NCI-H1694 treated with DMSO at 0.1 percent for 48 hours (cell line): ENCODE measurements at places on chromosomes 2 and 18.

DNA sequence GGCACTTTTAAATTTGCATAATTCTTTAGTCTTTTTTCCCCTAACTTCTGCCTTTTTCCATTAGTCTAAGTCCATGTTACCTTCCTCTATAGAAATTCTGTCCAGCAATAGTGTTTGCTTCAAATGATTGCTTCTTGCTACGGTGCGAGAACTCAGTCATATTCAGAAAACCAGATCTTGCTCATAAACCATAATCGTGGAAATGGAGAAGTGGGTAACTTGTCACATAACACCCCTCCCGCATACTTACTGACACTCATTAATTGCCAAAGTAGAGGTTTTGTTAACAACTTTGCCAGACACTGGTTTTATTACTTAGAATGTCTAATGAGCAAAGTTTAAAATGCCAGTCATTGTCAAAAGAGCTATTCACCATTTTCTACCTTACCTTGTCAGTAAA is 94.3 kb upstream of the TWSG1 start:
- DNase-seq = no peak

DNA sequence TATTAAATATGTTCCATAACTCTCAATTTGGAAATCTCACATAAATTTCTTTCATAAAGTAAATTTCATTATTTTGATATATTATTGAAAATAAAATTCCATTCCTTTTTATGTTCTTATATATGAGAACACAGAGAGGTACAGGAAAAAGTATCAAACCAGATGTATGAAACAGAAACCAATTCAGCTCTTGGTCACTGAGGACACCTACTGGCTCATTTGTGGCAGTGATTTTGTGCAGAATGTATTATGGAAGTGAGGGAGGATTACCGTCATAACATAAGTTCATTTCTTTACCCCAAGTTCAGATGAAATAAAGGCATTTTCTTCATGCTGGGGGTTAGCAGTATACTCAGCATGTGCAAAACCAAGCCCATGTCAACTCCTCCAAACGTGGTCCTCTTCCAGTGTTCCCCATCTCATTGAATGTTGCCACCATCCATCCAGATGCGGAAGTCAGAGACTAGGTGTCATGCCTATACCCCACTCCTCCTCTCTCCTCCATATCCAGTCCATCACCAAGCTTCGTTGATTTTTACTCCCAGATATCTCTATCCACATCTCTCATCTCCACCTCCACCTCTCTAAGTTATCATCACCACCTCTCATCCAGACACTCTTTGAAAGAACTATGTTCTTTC is 41.7 kb upstream of the MALL start:
- DNase-seq = peak; percentile 44

DNA sequence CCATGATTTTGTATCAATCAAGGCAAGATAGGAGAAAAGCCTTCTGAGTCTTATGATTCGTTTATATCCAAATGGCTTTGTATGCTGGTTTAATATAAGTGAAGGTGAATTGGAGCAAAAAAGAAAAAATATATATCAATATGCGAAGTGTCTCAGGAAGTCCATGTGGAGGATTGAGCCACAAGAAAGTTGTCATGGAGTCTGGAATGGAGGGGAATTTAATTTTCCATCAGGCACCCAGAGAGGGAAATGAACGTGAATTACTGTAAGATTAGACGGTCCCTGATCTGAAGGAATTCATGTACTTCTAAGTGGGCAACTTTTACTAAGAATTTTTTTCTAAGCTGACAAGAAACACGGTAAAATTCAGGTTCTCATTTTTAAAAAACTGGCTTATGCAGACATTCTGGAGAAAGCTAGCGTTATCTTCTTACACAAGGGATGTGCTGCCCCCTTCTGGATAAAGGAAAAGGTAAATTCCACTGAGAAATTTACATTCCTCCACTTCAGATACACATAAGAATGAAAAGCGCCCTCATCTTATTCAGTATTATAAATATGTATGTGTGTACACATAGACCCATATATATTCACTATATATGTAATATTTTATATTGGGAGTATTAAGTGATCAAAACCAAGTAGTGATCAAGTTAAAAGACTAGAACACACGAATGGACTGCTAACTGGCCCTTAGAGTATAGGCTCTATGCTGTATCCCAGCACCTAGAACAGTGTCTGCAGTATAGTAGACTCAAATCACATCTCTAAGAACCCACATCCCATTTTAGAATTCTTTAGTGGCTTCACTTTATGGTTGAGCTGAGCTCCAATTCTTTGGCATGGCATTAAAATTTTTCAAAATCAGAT is 289.0 kb upstream of the TFPI start:
- peak; percentile 41 for DNase-seq

- DNase-seq = no peak
Observed at GRCh38 chr2:217610401-217610814, 392.4 kb downstream of the TNS1 start.

- no peak for DNase-seq
Observed at GRCh38 chr2:142997231-142997630, 119.8 kb downstream of the KYNU start.

GRCh38 chr18:3380384-3380961 is 69.5 kb upstream of the TGIF1 start:
- no peak for DNase-seq

- no peak for DNase-seq
Observed at GRCh38 chr2:58651930-58652329, 410.8 kb upstream of the FANCL start.

DNA sequence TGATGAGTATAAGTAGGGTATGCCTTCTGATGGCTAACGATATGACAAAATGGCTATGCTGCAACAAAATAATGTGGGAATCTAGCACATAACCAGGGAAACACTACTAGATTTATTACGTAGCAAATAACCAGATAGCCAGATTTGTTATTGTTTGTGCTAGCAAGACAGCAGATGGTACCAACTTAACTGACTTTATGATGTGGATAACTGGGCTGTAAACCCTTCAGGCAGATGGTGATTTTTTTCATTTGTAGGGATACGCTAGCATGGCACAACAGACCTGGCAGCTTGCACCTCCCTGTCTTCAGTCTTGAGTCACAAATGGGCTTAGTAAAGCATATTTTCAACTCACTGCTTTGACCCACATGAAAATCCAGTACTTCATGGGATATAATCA is 48.7 kb downstream of the PRELID3A start:
- peak; percentile 96 for DNase-seq

DNA sequence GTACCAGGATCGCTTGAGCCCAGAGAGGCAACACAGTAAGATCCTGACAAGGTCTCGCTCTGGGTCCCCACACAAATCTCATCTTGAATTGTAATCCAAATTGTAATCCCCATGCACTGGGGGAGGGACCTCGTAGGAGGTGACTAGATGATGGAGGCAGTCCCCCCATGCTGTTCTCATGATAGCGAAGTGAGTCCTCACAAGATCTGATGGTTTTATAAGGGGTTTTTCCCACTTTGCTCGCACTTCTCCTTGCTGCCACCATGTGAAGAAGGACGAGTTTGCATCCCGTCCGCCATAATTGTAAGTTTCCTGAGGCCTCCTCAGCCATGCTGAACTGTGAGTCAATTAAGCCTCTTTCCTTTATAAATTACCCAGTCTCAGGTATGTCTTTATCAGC is 46.0 kb upstream of the SERTAD2 start:
- DNase-seq = no peak

DNA sequence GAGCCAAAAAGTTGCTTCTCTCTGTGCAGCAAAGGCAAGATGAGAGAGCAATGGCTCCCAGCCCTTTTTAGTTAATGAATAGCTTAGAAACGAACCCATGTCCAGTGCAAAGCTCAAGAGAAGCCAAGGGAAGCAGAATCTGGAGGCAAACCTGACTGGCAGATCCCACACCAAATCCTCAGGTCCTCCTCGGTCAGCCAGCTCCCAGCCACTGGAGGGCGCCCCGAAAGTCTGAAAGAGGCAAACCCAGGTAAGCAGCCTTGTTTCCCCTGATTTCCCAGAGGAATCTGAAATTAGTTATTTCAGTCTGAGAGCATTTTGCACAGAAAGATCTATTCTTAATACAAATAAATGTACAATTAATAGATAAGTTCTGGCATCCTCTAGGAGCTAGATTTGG is 71.3 kb upstream of the PID1 start:
- DNase-seq = no peak

GRCh38 chr18:3624935-3625741 is 175.2 kb downstream of the TGIF1 start:
- no peak for DNase-seq

DNA sequence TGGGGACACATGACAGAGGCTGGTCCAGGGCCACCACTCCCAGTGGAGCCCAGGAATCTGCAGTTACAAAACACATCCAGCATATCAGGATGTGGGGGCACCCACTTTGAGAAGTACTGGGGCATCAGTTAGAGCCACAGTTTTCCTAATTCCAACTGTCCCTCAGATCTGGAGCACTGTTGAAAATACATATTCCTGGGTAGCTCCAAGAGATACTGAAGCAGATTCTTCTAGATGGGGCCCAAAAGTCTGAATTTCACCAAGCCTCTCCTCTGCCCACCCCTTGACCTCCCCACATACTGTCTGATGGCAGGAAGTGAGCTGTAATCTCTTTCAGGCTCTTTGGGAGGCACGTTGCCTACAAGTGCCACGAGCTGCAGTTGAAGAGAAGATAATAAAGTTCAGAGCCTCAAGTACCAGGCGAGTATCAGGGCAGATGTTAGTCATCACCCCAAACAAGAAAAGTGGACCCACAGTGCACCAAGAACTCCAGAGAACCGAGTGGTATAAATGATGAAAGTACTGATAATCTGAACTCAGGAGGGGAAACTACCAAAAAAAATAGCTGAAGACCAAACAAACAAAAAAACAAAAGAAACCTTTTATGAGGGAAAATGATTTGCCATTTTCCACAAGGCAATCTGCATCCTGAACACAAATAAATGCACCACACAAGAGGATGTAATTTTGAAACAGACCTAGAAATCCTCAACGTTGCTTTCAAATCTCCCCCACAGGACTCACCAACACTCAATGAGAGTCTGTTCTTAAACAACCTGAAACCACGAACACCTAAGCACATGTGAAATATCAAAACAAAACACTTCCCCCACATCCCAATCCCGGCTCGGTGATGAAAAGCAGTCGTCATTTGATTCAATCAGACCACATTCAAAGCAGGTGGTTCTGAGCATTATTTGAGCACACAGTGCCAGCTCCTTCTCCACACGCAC is 98.7 kb downstream of the TCF4 start:
- DNase-seq = no peak

GRCh38 chr2:177187631-177188312 is 24.8 kb upstream of the HNRNPA3 start:
- no peak for DNase-seq

- DNase-seq = no peak
Observed at GRCh38 chr2:112757265-112757664, 7.1 kb downstream of the CKAP2L start.

GRCh38 chr2:151181524-151181923 is 80.1 kb downstream of the RBM43 start:
- DNase-seq = no peak

DNA sequence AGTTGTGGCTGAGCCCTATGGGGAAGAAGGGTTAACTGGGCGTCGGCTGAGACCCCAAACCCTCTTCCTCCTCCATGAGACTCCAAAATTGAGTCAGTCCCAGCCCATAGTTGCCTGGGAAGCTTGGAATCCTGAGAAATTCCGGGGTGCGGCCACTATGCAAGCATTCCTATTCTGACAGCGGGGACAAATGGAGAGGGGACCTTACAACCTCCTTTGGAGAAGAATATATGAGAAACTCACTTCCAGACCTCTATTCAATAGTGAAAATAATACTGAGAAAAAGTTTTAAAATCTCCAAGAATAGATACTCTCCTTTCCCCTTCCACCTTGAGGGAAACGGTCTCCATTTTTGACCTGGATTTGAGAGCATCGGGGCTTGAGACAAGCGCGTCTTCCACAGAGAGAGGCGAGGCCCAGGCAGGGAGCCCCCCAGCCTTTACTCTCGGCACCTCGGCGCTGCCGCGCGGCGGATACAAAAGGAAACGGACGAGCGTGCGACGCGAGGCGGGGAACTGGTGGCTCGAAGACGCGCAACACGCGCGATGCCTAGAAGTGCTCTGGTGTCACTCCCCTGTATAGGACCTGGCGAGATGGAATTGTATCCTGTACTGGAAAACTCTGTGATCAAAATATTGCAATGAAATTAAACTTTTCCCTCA is 11.1 kb downstream of the NR4A2 start:
- no peak for DNase-seq

- no peak for DNase-seq
Observed at GRCh38 chr18:3790703-3791102, 340.7 kb downstream of the TGIF1 start.

DNA sequence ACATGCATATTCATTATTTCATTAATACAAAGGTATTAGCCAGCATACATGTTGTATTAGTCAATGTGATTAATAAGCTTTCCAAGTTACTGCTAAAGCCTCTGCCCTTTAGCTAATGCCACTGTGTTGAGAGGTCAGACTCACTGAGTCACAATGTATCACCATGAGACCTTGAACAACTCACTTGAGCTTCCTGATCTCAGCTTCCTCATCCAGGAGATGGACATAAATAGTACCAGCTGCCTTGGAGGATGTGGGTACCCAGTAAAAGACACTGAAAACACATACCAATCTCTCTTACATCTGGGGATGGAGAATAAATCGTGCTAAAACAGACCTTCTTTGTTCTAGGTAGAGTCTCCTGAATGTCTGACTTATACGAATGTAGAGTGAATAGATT is 224.6 kb downstream of the EPHA4 start:
- no peak for DNase-seq

DNA sequence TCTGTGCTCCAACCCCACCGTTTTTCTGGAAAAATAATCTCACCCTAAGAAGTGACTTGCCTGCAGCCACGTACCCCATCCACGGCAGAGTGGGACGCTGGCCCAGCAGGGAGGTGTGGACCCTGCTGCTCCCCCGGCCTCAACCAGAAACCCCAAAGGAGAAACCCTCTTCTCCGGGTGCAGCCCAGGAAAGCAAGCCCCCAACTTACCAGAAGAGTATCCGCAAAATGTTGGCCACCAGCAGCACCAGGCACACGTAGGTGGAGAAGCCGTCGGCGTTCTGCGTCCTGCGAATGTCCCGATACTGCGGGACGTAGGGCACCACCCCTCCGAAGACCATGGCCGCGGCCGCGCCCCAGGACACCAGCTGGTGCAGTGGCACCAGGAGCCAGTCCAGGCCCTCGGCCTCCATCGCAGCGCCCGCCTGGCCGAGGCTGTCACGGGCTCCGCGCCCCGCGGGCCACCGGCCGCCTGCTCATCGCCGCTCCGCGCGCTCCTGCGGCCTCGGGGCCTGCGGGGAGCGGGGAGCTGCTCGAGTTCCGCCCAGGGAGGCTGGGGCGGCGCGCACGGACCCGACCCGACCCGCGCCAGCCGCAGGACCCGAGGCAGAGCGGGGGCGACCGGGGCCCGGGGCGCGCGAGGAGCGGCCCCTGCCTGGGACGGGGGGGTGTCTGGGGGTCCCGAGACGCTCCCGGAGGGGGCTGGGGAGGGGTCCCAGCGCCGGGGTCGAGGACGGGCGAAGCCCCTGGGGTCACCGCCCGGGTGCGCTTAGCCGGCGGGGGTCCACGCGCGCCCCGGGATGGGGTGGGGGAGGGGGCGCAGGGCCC is 725 bp downstream of the SLC66A2 start:
- DNase-seq = no peak
